Heart left ventricle (tissue), 16 donors: ENCODE measurements at places on chromosomes 1 and 21. TPM values are rescaled to one million over a fixed set of nuclear protein-coding genes. Genes with fewer than 3 reads are reported as not detected.

GPR61 gene
- not detected for total RNA-seq

GRCh38 chr1:90795431-90795830 is 78.3 kb upstream of the BARHL2 start:
- H3K27me3 ChIP-seq, result no peaks in the 10 kb centered on the region
- no peaks in the 10 kb centered on the region for H3K4me1 ChIP-seq
- no peak overlapping the region for H3K4me3 ChIP-seq
- no peak overlapping the region for H3K27ac ChIP-seq
- DNase-seq, result no peak

ANGPTL7 gene
- 2.6 TPM for total RNA-seq

DNA sequence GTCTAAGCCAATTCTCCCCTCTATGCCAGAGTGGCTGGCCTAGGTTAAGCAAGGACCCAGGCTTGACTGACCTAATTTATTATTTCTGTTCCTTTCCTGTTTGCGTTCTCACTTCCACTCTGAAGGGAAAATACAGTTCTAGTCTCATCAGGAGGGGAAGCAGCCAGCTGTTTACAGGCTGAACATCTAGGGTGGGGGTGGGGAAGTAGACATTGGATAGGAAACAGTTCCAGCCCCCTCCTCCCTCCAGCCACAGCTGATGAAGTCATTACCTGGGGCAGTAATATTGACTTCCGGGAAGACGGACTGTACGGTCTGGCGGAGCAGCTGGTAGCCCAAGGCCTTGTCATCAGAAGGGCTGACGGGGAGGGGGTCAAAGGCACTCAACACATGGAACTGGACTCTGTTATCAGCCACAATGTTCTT is 17.6 kb downstream of the PM20D1 start:
- DNase-seq, result no peak
- H3K27me3 ChIP-seq, result no peaks in the 10 kb centered on the region
- H3K36me3 ChIP-seq, result no peaks in the 10 kb centered on the region
- no peak overlapping the region for H3K4me3 ChIP-seq
- peak overlapping the region; percentile 20 for H3K27ac ChIP-seq

- no peak for DNase-seq
- H3K4me1 ChIP-seq, result no peaks in the 10 kb centered on the region
- no peak overlapping the region for H3K27ac ChIP-seq
- H3K4me3 ChIP-seq, result no peak overlapping the region
These were observed 7.7 kb downstream of the KRTAP19-8 start for GRCh38 chr21:31030367-31031106.

- no peaks in the 10 kb centered on the region for H3K36me3 ChIP-seq
- H3K27me3 ChIP-seq, result no peaks in the 10 kb centered on the region
- H3K4me1 ChIP-seq, result no peaks in the 10 kb centered on the region
- no peak overlapping the region for H3K4me3 ChIP-seq
These were observed 103.7 kb downstream of the NCAM2 start for GRCh38 chr21:21101911-21102310.
